ENCODE measurements at places on chromosomes 6 and 20. TPM values are rescaled to one million over a fixed set of nuclear protein-coding genes. Genes with fewer than 3 reads are reported as not detected.

DNA sequence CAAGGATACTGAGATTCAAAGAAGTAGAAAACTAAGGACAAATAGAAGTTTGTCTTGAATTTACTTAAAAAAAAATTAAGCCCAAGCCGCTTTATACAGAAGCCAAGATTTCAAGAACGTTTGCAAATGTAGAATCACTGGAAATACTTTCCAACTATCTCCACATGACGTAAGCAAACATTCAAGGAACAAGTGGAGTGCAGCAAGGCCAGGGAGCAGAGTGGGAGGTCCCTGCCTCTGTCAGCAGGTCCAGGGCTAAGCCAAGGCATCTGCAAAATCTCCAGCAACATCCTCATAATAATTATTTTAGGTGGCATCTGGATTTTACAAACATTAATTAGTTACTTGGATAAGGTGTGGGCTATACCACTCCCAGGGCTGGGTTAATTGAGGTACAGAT, 60.1 kb upstream of the AKIRIN2 start:
- DNase-seq, result no peak

PHACTR1 gene
- 16.3 TPM for polyA plus RNA-seq

BNIP5 gene
- not detected for polyA plus RNA-seq

GRCh38 chr20:998231-998830, 3.8 kb downstream of the RSPO4 start:
- DNase-seq, result peak; percentile 42

DNA sequence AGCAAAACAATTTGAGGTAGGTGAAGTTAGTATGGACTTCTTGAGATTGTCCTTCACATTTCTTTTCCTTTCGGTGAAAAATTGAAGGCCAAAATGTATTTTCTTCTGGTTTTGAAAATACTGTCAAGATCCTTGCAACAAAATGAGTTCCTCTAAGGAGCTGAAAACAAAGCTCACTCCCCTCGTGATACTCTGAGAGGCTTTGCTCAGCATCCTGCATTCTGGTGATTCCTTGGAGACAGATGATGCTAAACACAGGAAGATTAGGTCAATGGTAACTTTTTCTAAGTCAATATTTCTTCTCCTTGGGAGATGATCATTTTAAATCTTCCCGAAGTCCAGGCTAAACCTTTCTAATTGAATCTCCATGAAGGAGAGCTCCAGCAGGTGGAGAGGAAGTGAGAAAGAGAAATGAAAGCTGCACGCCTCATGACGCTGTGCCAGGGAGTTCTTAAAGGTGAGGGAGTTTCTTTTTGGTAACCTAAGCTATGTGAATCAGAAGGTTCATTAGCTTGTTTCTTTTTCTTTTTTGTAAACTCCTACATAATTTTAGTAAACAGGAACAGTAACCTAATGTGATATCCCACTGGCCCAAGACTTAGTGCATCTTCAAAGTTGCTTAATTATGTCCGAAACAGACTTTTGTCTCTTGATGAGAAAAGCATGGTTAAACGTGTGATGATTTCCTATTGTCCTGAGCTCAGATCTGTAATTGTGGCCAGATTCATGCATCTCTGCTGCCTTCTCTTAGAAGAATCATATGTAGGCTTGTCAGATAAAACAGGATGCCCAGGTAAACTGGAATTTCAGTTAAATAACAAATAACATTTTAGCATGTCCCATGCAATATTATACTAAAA, 15.0 kb downstream of the ESR1 start:
- DNase-seq, result no peak

- no peak for DNase-seq
Observed at GRCh38 chr20:48735112-48735511, 92.7 kb downstream of the PREX1 start.

APMAP gene
- polyA plus RNA-seq, result 40.8 TPM
